ENCODE measurements at places on chromosomes 1 and 21. TPM values are rescaled to one million over a fixed set of nuclear protein-coding genes. Genes with fewer than 3 reads are reported as not detected.
A peak's percentile ranks its signal among the peaks of the same experiment; 100 is the strongest.

DNA sequence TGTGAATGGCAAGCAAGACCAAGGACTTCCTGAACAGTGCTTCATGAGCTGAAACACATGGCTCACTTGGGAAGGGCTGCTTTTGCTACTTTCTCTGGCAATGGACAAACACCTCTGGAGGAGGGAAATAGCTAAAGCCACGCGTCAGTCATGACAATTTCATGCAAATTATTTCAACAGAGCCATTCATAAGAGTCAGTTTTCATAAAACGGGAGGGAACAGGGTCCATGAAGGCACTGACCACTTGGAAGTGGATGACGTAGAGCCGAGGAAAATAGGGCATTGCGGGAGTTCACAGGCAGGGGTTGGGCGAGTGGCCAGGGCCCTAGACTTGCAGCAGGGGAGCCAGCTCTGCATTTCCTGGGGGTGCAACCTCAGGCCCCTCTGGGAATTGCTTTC is 43.9 kb downstream of the SDC3 start:
- no peak for DNase-seq

Gene TMEM269
- under 0.01 TPM for total RNA-seq

DNA sequence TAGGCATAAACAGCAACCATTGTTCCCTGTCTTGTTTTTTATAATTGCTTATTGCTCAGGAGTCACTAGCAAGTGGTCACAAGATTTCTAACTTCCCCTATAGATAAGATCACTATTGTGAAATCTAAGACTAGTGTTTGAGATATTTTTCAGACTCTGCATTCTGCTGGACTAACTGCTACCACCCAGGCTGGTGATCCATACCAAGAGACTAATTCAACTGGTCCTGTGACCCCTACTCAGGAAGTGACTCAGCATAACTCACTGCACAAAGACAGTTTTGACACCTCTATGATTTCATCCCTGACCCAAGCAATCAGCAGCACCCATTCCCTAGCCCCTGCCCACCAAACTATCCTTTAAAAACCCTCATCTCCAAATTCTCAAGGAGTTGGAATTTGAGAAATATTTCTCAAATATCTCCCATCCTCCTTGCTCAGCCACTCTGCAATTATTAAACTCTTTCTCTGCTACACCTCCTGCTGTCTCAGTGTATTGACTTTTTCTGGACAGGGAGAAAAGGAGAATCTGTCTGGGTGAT is 52.7 kb downstream of the TRIM33 start:
- peak; percentile 92 for DNase-seq

- no peak for DNase-seq
Measured at GRCh38 chr1:222557148-222557547, 9.2 kb upstream of the HHIPL2 start.

GRCh38 chr1:54819195-54819536 is 18.0 kb upstream of the TTC22 start:
- no peak for DNase-seq

GRCh38 chr1:53462193-53462592 is 3.0 kb downstream of the DMRTB1 start:
- no peak for DNase-seq

DNA sequence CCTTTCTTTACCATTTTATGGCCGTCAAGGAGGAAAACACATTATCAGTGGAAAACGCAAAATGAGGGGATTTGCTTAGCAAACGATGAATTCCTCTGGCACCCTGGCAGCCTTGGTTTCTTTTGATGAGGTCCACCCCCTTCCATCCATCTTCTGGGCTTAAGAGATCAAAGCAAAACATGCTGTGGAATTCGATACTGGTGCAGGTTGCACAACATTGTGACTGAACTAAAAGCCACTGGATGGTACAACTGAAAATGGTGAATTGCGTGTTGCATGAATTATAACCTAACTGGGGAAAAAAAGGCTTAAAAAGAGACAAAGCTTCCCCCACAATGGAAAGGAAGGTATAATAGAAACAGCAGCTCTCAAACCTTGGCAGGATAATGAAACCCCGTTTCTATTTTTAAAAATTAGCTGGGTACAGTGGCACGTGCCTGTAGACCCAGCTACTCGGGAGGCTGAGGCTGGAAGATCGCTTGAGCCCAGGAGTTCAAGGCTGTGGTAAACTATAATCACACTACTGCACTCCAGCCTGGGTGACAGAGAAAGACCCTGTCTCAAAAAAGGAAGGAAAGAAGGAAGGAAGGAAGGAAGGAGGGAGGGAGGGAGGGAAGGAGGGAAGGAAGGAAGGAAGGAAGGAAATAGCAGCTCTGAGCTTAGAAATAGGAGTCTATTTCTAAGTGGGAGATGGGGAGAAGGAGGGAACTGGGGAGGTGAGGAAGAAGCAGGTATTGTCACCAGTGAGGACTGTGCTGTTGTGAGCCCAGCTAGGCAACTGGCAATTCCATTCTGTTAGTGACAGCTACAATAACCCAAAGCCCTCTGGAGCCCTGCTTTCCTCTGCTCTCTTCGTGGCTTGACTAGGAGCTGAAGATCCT is 29.0 kb upstream of the LGALS8 start:
- peak; percentile 22 for DNase-seq

Data from bronchial epithelial cell (primary cell).